ENCODE measurements at places on chromosomes 6 and 20.

- DNase-seq = no peak
These were observed 468 bp upstream of the CMTR1 start for GRCh38 chr6:37432590-37432915.

- no peak for DNase-seq
These were observed 254.4 kb downstream of the KCNQ5 start for GRCh38 chr6:72876256-72876655.

DNA sequence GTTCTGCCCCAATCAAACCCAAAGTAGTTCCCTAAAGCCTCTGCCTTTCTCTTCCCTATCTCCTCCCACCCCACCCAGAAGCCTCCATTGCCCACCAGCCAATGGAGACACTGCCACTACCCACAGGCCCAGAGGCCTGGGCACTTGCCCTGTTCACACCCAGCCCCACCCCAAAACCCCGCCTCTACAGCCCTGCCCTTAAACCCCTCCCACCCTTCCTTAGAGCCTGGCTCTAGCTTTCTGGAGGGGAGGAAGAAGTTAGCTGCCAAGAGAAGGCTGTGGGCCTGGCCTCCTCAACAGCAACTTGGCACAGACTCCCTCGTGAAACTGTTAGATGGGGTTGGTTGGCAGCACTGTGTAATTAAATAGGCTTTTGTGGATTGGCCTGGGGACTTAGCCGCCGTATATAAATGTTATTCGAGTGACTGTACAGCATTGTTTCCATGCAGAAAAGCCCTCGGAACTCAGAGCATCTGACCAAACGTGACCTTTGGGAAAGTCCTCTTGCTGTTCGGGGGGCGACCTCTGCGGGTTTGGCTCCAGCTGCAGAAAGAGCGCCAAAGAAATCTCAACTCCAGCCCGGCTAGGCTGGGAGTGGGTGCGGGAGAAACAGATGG lies 31.4 kb downstream of the COL11A2 start:
- no peak for DNase-seq

- no peak for DNase-seq
These were observed 296.9 kb downstream of the OGFRL1 start for GRCh38 chr6:71585472-71585871.

DNA sequence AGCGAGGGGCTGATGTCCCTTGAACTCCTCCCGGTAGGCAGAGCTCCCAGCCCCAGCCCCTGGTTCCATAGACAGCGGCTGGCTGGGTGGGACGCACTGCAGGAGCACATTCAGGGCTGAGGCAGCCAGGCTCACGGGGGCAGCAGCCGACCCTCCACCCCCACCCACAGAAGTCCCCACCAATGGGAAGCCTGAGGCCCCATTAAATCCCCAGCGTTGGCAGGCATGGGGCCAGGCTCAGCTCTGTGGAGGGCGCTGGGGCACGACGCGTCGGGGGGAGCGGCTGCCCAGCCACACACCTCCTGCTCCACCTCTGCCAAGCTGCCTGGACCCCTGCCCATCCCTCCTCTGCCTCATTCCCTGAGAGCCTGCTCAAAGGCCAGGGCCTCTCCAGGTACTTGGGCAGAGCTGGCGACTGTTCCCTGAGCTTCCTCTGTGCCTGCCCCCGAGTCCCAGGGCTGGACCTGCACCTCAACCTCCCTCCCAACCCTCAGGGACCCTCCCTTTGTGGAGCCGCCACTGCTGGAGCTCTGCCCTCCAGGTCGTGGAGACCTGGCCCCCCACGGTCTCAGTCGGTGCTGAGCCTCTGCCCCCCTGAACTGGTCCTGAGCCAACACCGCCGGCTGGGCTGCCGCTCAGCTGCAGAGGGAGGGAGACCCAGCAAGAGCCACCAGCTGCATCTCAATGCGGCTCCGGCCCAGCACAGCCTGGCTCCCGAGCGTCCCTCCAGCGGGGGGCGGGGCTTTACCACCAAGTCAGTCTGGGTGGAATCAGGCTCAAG lies 9.1 kb downstream of the CHRNA4 start:
- no peak for DNase-seq

GRCh38 chr20:63915471-63915870 lies 20.5 kb downstream of the DNAJC5 start:
- no peak for DNase-seq

DNA sequence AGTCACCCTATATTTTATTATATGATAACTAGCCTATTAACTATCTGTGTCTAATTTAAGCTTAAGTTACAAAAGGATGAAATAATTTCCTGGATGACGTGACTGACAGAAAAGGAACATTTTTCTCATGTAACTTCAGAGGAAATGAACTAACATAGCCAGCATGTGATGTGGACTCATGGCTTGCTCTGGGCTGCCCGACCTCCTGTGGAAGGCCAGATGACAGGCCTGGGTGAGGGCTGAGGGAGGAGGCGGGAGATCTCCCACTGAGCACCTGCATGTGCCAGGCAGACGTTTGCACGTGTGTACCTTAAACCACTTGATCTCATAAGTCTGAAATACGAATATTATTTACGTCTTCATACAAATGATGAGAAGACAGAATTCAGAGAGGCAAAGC lies 321.1 kb downstream of the SYNE1 start:
- no peak for DNase-seq

GRCh38 chr6:170279426-170279825 lies 11.5 kb downstream of the DLL1 start:
- DNase-seq = no peak

DNA sequence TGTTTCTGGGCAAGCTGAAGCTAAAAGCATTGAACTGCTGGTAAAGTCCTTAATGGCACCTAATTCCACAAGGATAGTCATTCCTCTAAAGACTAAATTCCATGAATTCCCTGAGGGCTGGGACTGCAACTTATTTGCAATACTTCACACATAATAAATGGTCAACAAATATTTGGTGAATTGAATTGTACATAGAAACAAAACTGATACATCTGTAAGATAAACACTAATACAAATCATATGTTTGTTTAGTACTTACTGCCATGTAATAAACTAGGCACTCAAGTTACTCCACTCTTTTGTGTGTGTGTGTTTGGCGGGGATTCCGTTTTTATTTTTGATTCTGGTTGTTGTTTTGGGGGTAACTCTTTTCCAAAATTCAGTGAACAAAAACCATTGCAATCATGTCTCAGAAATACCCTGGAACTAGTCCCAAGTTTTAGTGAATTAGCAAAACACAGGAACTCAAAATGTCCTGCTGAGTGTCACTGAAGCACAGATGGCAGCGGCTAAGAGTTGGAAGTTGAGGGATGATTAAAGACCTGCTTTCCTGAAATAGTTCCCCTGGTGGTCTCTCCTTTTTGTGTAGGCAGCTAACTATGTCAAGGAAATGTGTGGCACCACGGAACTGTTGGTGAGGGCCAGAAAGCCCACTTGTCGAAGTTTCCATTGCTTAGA lies 74.8 kb upstream of the SNRPB2 start:
- no peak for DNase-seq

- no peak for DNase-seq
These were observed 150.9 kb downstream of the DST start for GRCh38 chr6:56491606-56492328.

- DNase-seq = no peak
These were observed 52.2 kb downstream of the KDM1B start for GRCh38 chr6:18207438-18207837.

DNA sequence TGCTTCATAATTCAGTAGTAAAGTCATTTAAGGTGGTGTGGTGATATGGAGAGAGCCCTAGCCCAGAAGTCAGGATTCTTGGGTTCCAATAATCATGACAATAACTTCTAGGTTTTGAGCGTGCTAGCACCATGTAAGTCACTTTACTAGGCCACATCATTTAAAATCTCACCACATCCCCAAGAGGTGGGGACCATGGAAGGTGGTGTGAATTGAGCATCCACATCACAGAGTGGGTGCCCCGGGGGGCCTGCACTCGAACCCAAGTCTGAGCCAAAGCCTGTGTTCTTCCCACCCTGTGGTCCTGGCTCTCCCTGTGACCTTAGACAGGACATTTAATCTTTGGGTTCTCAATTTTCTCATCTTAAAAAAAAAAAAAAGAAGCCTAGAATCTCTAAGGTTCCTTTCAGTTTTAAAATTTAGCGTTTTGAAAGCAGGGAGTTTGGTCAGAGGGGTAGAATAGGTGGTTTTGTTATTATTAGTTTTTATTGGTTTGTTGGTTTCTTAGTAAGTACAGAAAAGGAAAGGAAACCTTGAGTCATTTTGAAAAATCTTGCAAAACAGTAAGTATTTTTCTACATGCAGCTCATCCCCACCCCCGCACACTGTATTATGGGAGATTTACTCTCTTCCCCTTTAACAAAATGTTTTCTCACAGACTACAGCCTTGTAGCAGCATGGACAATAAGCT lies 26.4 kb downstream of the ARMC2 start:
- no peak for DNase-seq

DNA sequence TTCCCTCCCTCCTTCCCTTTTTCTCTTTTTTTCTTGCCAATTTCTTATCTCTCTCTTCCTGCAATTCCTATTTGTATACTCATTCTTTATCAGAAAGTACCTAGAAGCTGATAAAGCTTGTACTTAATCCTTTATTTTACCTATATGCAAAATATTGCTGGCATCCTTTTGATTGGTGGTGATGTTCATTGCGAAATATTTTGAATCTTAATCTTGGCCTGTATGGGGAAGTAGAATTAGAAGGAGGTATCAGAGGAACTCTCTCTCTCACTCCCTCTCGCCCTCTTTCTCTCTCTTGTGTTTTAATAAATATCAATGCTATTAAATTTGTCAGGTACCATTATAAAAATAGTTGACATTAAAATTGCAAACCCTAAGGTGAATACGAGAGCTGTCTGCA lies 52.8 kb downstream of the UST start:
- no peak for DNase-seq

- no peak for DNase-seq
These were observed 26.2 kb downstream of the C20orf173 start for GRCh38 chr20:35503281-35503680.

GRCh38 chr6:43522547-43523261 lies 5.8 kb downstream of the POLR1C start:
- no peak for DNase-seq

- no peak for DNase-seq
These were observed 34.7 kb upstream of the LAMA4 start for GRCh38 chr6:112289038-112289566.

DNA sequence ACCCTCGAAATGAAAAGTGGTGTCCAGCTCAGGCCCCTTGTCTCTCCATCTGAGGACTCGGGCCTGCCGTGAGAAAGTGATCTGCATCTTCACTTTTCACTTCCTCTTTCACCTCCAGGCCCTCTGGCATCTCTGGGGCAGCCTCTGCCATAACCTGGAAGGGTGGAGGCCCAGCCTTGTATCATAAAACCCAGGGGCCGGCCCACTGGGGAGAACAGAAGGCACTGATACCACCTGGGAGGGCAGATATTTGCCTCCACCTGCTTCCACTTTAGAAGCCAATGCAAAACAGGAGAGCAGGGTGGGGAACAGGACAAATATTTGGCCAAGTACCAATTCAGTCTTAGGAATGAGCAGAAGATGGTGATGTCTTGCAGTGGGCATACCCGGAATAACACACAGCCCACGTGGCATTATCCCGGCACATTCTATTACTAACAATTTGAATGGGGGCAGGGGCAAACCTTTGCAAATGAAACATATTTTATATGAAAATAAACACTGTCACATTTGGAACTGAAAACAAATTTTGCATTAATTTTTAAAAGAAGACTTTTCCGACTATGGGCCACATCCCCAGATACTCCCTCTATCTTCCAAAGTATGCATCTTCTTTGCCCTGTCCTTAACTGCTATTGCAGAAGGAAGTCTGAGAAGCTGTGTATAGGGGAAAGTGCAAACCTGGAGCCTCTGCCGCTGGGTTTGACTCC lies 69.2 kb upstream of the TBC1D7 start:
- no peak for DNase-seq

DNA sequence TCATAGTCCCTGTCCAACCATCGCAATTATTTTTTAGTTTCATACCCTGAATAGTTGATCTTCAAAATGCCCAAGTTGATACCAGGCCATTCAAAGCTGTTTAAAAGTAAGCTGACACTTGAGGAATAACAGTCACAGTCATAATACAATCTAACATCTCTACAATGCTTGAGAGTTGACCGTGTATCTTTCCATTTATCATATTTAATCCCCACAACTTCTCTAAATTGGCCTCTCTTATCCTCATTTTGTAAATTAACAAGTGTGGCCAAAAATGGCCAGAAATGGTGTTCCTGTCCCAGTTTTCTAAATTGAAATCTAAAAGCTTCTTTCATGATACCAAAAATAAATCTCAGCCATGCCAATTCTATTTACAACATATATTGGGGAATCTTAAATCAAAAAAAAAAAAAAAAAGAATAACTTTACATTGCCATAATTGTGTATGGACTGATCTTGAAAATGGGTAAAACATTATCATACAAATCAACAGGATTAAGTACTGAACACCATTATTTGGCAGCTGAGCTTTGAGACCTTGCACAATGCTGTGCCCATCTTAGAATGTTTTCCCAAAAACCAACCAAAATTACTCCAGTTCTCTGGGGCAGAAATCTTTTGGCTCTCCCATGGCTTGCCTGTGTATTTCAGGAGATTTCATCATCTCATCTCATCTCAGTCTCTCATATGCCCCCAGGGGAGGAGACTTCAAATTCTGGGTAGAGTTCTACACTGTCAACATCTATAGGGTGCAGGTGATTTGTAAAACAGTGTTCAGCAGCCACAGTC lies 448.7 kb upstream of the JARID2 start:
- DNase-seq = no peak

DNA sequence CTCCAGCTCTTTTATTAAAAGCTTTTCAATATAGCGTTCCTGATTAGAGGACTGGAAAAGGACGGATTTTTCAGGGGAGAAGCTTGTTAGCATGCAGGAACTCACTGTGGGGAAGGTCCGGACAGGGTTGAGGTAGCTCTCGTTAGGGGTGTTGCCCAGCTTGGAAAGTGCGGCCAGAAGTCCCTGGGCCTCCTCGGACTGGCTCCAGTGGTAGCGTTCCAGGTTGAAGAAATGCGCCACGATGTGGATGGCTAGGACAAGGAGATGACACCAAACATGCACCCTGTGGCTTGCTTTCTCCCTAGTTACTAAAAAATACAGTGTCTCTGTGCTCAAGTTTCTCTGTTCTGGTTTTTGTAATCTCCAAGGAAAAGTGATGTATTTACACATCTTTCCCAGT lies 12.5 kb downstream of the NOX3 start:
- DNase-seq = no peak

GRCh38 chr6:44539701-44540355 lies 152.3 kb downstream of the CDC5L start:
- no peak for DNase-seq

DNA sequence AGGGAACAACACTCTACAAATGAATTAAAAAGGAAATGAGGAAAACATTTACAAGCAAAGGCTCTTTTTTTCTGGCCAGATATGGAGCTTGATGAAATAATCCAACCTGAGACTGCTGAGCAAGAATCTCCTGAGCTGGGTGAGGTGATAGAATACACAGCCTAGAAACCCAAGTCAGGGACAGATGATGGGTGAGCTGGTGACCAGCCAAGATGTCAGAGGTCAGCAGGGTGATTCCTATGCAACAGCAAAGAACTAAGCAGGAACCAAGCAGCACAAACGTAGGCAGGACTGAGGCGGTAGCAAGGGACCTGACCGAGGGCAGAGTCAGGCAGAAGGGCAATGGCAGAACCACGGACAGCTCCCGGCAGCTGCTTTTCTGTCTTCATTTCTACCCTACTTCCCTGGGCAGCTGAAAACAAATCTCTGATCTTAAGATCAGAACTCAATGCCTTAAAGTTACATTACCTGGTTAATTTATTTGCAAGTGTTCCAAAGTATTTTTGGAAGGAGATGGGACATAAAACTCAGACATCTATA lies 75.1 kb downstream of the CDC40 start:
- no peak for DNase-seq
